ENCODE measurements at places on chromosomes 11 and 22.

GRCh38 chr11:32874132-32874531 is 18.5 kb upstream of the QSER1 start:
- no peak for DNase-seq

DNA sequence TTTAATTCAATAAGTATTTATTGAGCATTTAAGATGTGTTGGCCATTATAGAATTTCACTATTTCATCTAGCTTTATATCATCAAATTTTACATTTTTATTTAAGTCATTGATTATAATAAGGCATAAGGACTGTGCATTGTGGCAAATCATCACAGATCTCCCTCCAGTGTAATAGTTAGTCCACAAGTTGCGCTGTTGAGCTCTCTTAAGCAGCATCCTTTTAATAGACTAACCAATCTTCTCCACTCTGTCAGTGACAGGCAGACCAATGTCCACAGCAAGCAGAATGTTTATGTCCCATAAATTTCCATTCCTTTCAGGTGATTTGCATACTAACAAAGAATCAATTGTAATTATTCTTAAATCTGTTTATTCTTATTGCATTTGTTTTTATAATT is 595.3 kb upstream of the CCDC90B start:
- no peak for DNase-seq

DNA sequence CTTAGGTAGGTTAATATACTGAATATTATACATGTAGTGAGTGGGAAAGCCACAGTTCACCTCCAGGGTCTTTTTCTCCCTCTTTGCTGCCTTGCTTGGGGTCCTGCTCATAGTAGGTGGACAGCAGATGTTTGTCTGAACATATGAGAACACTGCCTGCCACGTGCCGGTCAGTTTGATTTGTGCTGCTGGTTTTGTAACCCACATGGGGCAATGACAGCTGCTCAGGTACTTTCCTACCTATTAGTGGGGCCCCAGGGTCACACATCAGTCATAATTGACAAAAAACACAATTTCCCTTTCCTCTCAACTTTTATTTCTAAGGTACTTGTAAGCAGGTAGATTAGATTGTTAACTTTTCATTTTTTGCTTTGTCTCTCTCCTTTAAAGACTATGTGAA is 43.8 kb downstream of the BMAL1 start:
- no peak for DNase-seq

DNA sequence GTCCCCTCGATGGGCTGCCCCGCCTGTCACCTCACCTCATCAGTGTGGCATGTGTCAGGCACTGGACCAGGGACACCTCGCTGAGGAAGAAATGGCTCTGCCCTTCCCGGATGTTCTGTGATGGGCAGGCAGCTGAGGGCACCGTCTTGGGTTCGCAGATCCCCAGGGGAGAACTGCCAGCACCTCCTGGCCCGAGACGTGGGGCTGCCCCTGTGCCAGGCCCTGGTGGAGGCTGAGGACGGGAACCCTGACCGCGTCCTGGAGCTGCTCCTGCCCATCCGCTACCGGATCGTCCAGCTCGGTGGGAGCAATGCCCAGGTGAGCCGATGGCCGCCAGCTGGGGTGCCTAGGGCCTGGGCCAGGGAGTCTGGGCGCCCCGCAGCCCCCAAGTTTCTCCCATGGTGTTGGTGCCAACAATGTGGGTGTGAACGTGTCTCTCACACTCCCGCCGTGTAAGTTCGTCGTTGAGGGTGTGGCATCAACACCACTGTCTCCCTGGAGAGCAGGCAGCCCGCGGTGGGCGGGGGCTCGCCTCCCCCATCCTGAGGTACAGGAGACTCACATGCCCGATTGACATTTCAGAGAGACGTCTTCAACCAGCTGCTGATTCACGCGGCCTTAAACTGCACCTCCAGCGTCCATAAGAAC is 7.3 kb upstream of the GTSE1 start:
- DNase-seq, result no peak

GRCh38 chr22:39731481-39731880 is 160.9 kb downstream of the CACNA1I start:
- DNase-seq, result no peak
